Activated CD8-positive, alpha-beta memory T cell treated with anti-CD3 and anti-CD28 coated beads, Interleukin-2, amount 50 U/mL, for 48 hours (primary cell): ENCODE measurements at places on chromosomes 4 and X.

DNA sequence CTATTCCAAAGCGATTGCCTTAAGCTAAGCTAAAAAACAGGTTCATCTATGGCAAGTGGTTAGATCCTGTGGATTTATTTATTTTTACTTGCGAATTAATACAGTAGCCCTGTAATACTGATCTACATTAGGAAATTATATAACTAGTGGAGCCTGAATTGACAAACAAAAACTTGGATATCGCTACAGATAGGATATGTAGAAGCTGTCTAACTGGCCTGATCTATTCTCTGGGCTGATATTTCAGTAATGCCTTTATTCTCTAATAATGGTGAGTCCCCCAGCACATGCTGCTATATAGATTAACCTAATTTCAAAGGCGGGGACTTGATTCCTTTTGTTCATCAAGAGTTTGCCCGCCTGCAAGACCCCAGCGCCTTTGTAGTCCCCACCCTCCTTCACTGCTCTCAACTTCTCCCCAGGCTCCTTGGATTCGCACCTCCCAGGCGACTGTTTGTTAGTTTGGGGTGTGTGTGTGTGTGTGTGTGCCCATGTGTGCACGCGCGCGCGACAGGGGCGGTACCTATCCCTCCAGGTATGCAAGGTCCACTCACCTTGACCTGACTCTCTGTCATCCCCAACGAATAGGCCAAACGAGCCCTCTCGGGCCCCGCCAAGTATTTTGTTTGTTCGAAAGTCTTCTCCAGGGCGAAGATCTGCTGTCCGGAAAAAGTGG, 3.8 kb downstream of the NKX6-1 start:
- no peak for DNase-seq

- no peak for DNase-seq
Observed at GRCh38 chr4:189162888-189163287, 777.8 kb upstream of the FRG1 start.

- no peak for DNase-seq
Observed at GRCh38 chr4:7938609-7939376, 868 bp downstream of the AFAP1 start.

DNA sequence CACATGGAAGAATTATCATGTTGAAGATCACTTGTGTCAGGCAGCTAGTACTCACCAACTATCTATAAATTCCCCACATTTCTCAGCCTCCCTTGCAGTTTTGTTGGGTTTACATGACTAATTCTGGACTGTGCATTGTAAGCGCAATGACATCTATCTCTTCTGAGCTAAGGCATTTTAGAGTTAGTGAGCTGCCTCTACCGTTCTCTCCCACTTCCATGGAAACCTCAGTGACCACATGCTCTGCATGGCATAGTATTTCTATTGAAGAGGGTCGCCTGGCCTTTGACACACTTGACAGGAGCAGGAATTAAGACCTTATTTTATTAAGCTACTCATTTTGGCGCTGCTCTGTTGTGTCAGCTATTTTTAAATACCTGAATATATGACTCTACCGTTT, 67.5 kb upstream of the NPY2R start:
- no peak for DNase-seq

GRCh38 chr4:127606823-127607222, 25.9 kb upstream of the INTU start:
- no peak for DNase-seq

- no peak for DNase-seq
Observed at GRCh38 chr4:79088946-79089691, 149.9 kb upstream of the PAQR3 start.

DNA sequence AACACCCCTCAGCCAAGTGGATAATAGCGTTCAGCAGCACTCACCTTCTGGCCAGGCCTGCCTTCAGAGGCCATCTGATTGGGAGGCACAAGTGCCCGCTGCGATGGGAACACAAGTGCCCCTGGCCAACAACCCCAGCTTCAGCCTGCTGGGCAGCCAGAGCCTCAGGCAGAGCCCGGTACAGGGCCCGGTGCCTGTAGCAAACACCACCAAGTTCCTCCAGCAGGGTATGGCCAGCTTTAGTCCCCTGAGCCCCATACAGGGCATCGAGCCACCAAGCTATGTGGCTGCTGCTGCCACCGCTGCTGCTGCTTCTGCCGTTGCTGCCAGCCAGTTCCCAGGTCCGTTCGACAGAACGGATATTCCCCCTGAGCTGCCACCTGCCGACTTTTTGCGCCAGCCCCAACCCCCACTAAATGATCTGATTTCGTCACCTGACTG, 55.9 kb upstream of the MTM1 start:
- no peak for DNase-seq

DNA sequence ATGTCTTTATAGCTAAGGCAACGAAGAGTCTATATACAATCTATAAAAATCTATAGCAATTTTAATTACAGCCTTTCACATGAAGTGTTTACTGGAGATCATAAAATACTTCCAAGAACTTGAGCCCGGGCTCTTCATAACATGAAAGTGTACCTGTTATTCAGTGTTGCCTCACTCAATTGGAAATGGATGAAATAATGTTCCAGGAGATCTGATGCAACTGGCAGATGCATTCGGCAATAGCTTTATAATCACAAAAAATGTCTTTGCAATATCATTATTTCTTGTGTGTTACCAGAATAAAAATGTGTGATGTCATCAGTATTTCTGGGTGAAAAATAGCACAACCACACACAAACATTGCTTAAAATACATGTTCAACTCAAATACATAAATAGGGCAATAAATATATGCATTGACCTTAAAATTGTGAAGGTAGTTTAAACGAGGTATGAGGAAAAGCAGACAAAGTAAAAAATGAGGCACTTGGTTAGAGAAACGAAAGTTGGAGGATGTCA, 1266.8 kb upstream of the PCDH7 start:
- no peak for DNase-seq

DNA sequence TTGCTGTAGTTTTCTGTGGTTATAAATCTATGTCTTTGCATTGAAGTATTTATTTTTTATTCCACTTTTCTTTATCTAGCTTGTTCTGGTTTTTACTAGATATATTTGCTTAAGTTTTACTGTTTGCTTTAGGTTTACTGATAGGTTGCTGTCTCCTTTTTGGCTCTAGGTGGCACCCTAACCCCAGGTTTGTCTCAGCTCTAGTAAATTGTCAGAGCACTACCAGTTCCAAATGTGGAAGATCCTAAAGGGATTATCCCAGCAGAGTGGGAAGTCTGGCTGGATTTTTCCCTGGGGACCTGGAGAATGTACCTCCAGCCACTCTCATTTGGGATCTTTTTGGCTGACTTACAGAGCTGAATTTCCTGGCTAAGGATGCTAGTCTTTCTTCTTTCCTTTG, 106.1 kb downstream of the PBDC1 start:
- DNase-seq = no peak

- DNase-seq = no peak
Observed at GRCh38 chrX:65723706-65724105, 56.3 kb downstream of the MSN start.

GRCh38 chrX:77786365-77786680, 307 bp upstream of the ATRX start:
- DNase-seq = no peak

- DNase-seq = no peak
Observed at GRCh38 chr4:110515676-110516075, 39.7 kb downstream of the ENPEP start.

- DNase-seq = no peak
Observed at GRCh38 chr4:63937961-63938360, 471.3 kb downstream of the TECRL start.

DNA sequence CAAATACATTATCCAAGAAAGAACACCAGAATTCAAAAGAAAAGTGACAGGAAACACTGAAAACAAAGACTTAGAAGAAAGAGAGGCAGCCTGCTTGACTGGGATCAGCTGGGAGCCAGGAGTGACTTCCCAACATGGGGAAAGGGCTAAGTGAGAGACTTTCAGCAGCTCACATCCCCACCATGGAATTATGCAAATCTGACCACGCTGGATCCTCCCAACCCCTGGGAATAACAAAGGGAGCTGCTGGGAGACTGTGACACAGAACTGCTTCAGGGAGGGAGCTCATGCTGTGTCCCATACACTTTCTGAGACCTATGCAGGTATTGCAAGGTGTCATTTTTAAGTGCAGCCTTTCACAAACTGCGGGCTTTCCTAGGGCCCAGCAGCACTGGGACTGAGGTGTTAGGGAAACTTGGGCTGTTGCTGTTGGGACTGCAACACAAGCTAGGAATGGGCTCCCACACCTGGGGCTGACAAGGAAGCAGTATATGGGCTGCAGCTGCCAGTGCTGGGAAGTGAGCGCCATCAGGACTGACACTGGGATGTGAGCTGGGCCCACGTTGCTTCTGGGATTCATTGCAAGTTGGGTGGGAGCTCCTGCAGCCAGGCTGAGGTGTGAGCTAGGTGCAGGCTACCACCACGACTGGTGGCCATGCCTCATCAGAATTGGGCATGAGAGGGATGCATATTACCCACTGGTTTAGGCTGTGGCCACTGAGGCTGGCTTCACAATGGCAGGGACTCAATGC, 139.1 kb downstream of the KDR start:
- no peak for DNase-seq

DNA sequence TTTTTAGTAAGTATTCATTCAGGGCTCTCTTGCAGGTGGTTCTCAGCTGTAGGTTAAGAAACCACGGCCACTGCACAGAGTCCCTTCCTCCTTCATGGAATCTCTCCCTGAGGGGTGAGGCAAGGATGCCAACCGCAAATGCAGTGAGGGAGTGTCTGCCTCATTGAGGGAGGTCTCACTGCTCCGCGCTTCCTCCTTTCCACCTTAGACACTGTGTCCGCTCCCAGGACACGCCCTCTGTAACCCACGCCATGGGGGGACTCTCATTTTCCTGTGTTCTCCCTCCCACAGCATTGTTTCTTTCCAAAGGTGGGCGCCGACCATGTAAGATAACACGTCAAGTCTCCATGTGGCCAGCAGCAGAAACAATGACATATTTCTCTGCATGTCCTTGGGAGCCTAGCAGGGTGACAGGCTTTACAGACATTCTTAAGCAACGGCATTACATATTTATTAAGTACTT, 63.2 kb downstream of the SEPSECS start:
- no peak for DNase-seq

DNA sequence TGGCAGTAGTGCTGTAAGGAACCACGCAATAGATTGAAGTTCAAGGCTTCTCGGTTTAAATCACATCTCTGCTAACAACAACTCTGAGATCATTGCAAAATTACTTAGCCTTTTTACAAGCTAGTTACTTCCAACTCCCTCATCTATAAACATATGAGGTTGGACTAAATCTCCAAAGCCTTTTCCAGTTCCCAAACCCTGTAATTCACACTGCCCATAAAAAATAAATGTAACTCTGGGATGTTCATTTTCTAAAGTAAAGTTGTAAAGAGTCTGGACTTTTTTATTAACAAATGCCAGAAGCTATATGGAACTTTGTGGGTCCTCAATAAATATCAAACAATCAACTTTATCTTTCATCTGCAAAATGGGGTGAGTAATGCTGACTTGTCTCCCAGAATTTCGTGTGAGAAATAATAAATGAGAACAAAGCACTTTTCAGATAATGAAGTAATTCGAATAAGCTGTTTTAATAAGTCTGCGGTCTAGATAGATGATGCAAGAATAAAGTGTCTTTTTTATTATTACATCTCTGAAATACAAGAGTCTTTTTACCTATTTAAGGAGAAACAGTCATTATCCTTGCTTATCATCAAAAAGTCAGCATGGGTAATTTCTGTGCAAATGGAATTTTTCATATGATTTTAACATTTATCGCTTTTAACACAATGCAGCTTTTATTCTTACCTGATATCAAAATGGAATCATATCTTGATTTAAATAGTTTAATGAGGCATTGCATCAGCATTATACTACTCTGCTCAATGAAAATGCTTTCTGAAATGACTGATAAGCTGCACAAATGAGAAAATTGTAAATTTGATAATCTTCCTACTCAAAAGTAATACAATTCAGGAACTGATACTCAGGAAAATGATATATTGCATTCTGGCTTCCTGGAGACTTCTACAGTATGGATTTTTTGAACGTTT, 252.6 kb downstream of the BANK1 start:
- no peak for DNase-seq

DNA sequence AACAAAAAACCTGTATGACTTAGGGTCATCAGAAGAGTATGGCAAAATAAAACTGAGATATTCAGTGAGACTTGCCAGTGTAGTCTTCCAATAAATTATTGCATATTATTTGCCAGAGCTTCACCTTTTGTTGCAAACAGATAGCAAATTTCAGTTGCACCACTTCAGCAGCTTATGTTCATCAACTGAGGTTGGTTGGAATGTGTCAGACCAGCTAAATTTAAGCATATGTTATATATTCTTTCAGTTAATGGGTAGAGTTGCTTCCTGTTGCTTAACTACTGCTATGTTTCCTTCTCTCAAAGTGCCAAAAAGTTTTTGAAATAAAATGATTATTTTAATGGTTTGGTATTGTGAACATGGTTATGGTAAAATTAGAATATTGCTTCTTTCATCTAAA, 61.5 kb downstream of the GALNT7 start:
- no peak for DNase-seq

- no peak for DNase-seq
Observed at GRCh38 chr4:149031399-149031798, 589.2 kb upstream of the NR3C2 start.

DNA sequence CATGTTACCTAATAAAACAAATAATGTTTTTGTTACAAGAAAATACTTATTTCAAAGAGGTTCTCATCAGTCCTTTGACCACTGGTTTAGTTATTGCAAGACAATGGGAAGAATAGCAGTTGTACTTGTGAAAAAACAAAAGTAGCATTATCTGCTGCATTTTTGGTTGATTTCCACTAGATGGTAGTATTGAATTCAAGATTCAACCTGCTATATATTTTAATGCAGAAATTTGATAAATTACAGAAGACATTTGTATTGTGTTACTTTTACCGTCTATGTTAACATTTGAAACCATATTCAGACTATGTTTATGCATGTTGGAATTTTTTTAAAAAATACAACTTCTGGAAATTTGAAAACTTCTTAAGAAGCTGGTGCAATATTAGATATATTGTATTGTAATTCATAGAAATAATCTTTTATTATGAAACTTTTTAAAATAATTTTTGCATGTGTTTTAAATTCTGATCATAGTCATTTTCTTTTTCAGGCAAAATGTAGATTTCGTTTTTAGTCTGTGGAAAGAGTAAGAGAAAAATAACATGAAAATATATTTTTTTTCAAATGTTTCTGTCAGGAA, 56.4 kb downstream of the SPCS3 start:
- no peak for DNase-seq

DNA sequence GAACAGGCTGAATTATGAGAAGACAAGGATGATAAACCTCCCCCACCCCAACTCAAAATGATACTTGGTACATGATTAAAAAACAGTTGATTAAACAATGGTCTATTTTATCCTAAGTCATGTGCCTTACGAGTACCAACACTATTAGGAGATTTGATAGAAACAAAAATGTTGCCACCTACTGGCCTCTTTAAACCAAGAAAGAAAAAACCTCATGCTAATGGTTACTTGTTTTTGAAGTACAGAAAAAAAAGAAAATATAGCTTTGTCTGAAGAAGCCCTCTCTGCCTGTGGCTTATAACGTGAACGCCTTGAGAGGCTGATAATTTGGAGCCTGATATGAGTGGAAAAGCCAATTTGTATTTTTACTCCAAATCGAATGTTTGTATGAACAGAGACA, 538.2 kb downstream of the DMD start:
- no peak for DNase-seq
